ENCODE measurements at places on chromosomes 3 and 15.

DNA sequence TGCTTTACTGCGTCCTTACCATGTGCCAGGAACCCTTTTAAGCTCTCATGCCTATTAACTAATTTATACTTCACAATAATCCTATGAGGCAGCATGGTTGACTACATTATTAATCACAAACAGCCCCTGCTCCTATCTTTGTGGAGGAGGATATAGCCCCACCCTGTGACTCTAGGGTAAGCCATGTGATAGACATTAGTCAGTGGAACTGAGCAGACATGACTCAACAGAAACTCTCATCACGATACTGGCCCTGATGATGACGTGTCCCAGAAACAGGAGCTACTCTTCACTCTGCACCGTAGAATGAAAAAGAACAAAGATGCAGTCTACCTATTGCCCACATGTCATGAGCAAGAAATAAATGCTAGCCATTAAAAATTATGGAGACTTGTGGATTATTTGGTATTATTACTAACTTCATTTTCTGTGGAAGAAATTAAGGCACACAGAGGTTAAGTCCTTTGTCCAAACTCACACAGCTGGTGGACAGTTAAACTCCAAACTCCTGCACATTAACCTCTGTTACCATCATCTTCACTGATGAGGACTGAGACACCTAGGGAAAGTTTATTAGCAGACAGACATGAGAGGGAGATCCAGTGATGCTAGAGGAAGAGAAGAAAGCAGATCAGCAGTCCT is 51.2 kb downstream of the CFAP20DC start:
- no peak for DNase-seq

DNA sequence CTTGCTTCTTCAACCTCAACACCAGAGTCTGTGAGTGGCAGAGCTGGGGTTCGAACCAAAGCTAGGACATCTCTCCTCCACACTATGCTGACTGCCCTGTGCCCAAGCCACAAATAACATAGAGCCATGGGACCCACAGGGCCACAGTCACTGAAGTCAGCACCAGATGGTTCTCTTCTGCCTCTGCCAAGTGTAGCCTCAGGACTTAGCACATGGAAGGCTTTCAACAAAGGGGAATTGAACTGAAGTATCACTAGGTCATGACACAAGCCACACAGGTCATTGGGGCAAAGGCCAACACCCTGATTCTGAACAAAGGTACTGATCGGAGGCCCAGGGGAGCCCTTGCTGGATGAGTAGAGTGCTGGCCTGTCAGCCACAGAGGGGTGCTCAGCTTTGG is 83.6 kb downstream of the BDH1 start:
- DNase-seq, result no peak

- no peak for DNase-seq
Observed at GRCh38 chr15:92885224-92886041, 14.7 kb upstream of the CHD2 start.

DNA sequence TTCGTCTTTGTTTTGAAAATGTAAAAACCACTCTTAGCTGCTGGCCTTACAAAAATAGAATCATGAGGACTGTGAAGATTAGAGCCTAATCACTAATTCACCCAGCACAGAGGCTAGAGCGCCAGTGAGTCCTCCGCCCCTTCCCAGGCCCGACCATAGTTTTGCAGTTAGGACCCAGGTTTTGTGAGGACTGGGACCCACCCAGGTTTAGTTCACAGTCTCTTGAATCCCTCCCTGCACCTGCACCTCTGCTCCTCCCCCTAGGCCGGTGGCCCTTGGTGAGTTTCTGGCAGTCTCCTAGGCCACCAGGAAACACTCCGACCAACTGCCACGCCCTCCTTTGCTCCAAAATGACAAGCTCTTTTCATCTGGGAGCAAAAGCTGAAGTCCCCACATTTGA is 136.0 kb upstream of the CCDC54 start:
- DNase-seq, result no peak

DNA sequence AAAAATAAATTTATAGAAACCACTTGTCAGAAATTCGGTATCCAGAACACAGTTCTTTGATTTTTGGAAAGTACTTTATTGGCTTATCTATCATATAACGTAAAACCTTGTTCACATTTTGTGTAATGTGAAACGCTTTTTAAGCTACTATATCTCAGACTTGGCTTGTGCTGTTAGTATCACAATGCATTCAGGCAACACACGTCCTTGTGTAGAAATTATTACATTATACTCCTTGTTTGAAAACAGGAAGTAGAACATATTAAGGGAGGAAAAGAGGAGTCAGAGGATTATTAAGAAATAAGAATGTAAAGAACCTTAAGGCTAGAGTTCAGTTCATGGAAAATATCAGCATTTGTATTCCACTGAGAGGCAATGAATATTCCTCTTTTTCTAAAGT is 1.6 kb downstream of the DNAJC13 start:
- DNase-seq, result no peak

- DNase-seq, result no peak
Observed at GRCh38 chr3:25768851-25769250, 14.4 kb downstream of the NGLY1 start.

DNA sequence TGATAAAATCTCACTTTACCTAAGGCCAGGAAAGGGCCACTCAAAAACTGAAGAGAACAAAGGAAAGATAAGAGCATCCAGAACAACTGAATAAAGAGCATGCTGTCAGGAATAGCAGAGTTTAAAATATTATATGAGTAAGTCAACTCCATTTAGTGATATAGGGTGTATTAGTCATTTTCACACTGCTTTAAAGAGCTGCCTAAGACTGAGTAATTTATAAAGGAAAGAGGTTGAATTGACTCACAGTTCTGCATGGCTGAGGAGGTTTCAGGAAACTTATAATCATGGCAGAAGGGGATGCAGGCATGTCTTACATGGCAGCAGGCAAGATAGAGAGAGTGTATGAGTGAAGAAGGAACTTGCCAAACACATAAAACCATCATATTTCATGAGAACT is 778.0 kb upstream of the NECTIN3 start:
- no peak for DNase-seq

GRCh38 chr15:89401631-89402517 is 67.2 kb upstream of the POLG start:
- DNase-seq, result no peak

All from activated T-cell treated with anti-CD3 and anti-CD28 coated beads for 4 hours (primary cell).